ENCODE measurements at places on chromosomes 3 and 15. TPM values are rescaled to one million over a fixed set of nuclear protein-coding genes. Genes with fewer than 3 reads are reported as not detected.

DNA sequence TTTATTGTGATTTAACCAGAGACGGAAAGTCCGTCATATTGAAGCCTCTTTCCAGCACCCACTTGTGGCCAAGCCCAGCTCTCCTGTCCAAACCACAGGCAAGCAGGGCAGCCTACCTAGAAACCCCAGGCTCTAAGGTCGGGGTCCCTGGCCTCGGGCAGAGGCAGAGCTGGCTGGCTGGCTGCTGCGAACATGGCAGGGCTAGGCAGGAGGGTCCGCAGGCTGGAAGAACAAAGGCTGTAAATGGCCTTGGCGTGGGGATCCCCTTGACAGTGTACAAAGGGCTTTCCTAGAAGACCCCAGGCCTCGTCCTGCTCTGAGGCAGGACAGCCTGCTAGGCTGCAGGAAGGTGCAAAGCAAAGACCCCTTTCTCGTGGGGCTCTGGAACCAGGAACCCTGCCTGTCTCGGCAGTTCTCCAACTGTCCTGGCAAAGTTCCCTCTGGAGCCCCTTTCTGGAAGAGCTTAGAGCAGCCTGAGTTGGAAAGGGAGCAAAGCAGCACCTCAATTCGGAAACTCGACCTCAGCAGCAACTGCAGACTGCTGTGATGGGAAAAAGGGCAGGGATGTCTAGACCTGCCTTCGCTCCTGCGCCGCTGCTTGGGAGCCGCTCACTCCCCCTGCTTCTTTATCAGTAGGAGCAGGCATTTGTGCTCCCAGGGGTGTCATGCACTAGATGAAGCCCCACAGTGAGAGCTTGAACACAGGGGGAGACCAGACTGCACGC, 8.5 kb downstream of the CALML4 start:
- DNase-seq: no peak

Gene ACKR2
- total RNA-seq: 5.6 TPM

Gene INSYN1
- total RNA-seq: 5.0 TPM

DNA sequence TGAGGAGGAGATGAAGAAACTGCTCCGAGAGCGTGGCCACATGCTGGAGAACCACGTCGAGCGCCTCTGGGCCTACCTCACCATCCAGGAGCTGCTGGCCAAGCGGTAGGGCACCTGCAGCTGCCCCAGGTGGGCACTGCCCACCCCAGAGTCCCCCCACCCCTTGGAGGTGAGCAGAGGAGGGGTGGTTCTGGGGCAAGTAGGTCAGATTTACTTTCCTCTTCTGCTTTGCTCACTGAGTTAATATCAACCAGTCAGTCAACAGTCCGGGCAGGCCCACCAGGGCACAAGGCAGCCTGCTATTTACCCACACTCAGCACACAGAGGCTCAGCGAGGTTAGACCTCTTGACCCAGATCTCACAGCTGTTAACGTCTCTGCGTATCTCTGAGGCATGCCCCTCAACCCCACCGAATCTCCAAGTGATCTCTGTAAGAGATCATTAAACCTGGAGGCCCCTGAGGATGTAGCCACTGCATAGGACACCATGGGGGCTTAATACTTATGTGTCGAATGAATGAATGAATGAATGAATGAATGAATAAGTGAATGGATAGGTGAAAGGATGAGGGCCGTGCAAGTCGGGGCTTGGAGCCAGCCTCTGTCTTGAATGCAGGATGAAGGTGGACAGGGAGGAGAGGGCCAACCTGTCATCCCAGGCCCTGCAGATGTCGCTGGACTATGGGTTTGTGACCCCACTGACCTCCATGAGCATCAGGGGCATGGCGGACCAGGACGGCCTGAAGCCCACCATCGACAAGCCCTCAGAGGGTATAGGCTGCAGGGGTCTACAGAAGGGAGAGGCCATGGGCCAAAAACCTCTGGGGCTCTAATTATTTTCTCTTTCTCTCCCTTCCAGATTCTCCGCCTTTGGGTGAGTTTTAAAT, 8.0 kb upstream of the ITIH3 start:
- no peak for DNase-seq

DNA sequence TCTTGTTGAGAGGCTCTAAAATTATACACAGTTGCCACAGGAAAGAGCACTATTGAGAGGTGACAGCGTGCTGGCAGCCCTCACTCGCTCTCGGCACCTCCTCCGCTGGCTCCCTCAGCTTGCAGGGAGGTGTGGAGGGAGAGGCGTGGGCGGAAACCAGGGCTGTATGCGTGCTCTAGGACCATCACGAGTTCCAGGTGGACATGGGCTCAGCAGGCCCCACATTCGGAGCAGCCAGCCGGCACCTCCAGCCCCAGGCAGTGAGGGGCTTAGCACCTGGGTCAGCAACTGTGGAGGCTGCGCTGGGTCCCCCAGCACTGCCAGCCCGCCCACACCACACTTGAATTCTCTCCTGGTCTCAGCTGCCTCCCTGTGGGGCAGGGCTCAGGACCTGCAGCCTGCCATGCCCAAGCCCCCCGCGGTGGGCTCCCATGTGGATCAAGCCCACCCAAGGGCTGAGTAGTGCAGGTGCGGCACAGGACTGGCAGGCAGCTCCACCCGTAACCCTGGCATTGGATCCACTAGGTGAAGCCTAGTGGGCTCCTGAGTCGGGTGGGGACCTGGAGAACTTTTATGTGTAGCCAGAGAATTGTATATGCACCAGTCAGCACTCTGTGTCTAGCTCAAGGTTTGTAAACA, 460.6 kb upstream of the ALCAM start:
- DNase-seq: peak; percentile 82

Gene CCR5
- total RNA-seq: 1.7 TPM
